ENCODE measurements at places on chromosomes 7 and 10.

DNA sequence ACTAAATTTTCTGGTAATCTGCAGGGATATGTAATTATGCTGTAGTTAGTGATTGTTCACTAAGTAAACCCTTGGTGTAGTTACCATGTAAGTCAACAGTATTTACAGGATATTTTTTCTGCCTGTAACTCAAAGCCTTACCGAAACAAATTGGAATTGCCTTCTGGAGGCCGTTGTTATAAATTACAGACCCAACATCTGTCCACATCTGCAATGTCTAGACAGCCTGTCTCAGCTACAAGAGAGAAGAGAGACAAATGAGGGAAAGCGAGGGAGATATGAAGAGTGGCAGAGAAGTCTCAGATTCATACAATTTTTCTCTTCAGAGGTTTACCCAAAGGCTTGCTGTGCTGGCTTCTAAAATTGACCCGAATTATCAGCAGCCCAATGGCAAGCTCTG, 23.7 kb upstream of the BTRC start:
- DNase-seq: no peak

- DNase-seq: no peak
These were observed 20.5 kb downstream of the GLCCI1 start for GRCh38 chr7:7989133-7989532.

GRCh38 chr10:65931291-65932070, 994.4 kb upstream of the LRRTM3 start:
- DNase-seq: no peak

GRCh38 chr7:48643431-48644013, 280.8 kb upstream of the CDC14C start:
- no peak for DNase-seq

DNA sequence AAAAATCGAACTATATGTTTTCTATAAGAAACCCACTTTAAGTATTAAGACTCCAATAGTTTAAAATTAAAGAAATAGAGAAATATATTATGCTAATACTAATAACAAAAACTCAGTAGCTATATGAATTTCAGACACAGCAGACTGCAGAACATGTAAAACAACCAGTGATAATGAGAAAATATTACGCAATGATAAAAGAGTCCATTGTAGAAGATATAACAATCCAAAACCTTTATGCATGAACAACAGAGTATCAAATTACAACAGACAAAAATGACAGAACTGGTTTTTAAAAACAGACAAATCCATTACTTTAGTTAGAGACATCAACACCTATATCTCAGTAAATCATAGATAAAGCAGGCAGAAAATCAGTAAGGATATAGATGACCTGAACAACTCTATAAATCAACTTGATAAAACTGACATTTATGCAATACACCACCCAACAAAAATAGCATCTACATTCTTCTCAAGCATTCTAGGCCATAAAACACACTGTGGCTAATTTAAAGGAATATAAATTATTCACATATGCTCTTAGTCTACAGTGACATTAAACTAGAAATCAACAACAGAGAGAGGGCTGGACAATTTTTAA, 669.5 kb upstream of the GHITM start:
- no peak for DNase-seq

- DNase-seq: no peak
These were observed 26.4 kb upstream of the UMAD1 start for GRCh38 chr7:7614018-7614741.
